Suprapubic skin (tissue), 4 donors: ENCODE measurements at places on chromosomes 7 and 10.
A peak's percentile ranks its signal among the peaks of the same experiment; 100 is the strongest.

GRCh38 chr7:12518920-12519681, 51.4 kb upstream of the SCIN start:
- no peaks in the 10 kb centered on the region for H3K4me1 ChIP-seq
- H3K27me3 ChIP-seq, result no peaks in the 10 kb centered on the region
- H3K36me3 ChIP-seq, result no peaks in the 10 kb centered on the region
- no peak overlapping the region for H3K27ac ChIP-seq
- DNase-seq, result no peak
- H3K4me3 ChIP-seq, result no peak overlapping the region

DNA sequence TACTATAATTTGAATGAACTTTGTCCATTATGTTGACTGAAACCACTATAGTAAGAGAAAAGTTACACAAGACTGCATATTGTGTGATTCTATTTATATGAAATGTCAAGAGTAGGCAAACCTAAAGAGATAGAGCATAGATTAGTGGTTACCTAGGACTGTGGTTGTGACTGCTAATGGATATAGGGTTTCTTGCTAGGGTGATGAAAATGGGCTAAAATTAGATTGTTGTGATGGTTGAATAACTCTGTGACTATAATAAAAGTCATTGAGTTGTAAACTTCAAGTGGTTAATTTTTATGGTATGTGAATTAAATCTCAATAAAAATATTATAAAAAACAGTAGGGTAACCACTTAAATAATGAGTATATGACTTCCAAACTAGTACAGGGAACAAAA, 142.9 kb upstream of the AHR start:
- H3K27me3 ChIP-seq, result no peaks in the 10 kb centered on the region
- no peaks in the 10 kb centered on the region for H3K4me1 ChIP-seq
- no peak overlapping the region for H3K4me3 ChIP-seq
- no peak for DNase-seq

- H3K4me3 ChIP-seq, result no peak overlapping the region
- H3K36me3 ChIP-seq, result no peaks in the 10 kb centered on the region
- H3K27me3 ChIP-seq, result no peaks in the 10 kb centered on the region
- no peak for DNase-seq
- H3K27ac ChIP-seq, result no peak overlapping the region
These were observed 53.9 kb downstream of the PRTFDC1 start for GRCh38 chr10:24898501-24898900.

DNA sequence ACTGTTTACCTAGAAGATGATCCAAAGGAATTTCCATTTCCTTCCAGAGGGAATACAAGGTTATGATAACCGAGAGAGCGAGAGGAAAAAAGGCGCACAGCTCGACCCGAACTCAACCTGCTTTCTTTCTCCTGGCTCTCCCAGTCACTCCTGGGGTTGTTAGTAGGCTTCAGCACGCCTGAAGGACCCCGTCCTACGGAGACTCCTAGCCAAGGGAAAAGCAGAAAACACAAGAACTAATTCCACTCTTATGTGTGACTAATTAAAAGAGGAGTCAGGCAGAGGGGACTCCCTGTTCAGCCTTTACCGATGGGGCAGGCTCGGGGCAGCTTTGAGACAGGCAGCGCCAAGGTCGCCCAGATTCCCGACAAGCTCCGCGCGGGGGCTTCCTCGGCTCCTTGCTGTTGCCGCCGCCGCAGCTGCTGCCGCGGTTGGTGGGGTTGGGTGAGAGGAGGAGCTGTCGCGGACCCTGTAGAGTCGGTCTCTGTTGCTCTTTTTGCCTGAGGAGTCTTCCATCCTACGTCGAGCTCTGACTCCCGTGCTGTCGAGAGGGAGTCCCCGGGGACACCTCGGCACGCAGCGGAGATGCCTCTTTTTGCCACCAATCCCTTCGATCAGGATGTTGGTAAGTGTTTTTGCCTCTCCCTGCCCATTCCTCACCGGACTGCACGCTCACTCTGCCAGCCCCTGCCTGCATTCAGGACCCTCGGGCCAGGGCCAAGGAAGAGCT, at the start of gene STAM:
Gene STAM (plus strand): TSS at position 397 of the 730 bp plus-strand sequence. CDS start 189 bp downstream, at position 586.
- peak within 1 kb of the TSS; percentile 92 for H3K4me3 ChIP-seq
- H3K27ac ChIP-seq, result peak within 1 kb of the TSS; percentile 99
- DNase-seq, result peak; percentile 94
- no peaks in the 10 kb centered on the region for H3K27me3 ChIP-seq
- no peaks in the 10 kb centered on the region for H3K36me3 ChIP-seq

DNA sequence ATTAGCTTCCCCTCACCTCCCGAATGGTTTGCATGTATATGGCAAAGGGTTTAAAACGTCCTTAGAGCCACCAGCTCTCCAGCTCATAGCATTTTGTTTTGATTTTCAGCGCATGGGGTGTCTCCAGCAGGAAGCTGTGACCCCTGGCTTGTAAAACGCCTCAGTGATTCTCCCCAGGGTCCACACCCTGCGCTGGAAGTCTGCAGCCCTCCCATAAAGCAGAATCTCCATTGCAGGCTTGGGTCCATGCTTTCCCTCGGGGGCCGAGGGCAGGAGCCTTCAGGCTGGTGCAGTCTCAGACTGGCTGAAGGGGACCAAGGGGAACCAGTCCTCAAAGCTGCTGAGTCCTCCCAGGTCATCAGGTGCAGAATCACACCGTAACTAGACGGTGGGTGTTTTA, 109.7 kb downstream of the VIPR2 start:
- no peaks in the 10 kb centered on the region for H3K36me3 ChIP-seq
- H3K4me3 ChIP-seq, result no peak overlapping the region
- no peak overlapping the region for H3K27ac ChIP-seq

- no peaks in the 10 kb centered on the region for H3K36me3 ChIP-seq
- H3K4me3 ChIP-seq, result no peak overlapping the region
- no peaks in the 10 kb centered on the region for H3K4me1 ChIP-seq
- no peaks in the 10 kb centered on the region for H3K27me3 ChIP-seq
- DNase-seq, result no peak
These were observed 56.7 kb downstream of the PCLO start for GRCh38 chr7:83105948-83106347.

- peaks cover 5% of the 10 kb centered on the region for H3K4me1 ChIP-seq
- H3K27me3 ChIP-seq, result no peaks in the 10 kb centered on the region
These were observed 72.3 kb downstream of the FAS start for GRCh38 chr10:89062861-89063260.

DNA sequence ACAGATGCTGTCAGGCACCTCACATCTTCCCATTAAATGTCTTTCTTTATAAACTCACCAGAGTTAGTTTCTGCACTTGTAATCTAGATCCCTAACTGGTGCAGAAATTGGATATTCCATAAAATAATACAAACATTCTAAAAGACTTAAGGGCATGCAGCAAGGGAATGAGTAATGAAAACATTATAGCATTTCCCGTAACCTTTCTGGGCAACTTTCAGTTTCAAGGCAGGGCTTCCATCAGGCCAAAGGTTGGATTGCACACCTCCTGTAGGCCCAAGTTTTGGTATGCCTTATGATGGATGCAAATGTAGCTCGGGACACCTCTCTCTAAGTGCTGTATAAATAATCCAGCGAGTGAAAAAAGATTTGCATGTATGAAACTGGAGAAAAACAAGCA, 129.9 kb upstream of the LYZL2 start:
- no peak overlapping the region for H3K27ac ChIP-seq
- DNase-seq, result no peak
- H3K4me3 ChIP-seq, result no peak overlapping the region
- no peaks in the 10 kb centered on the region for H3K36me3 ChIP-seq
- H3K27me3 ChIP-seq, result no peaks in the 10 kb centered on the region
- peaks cover 4% of the 10 kb centered on the region for H3K4me1 ChIP-seq

GRCh38 chr10:12594448-12594944, 245.1 kb downstream of the CAMK1D start:
- no peaks in the 10 kb centered on the region for H3K27me3 ChIP-seq
- H3K4me1 ChIP-seq, result peaks cover 19% of the 10 kb centered on the region
- DNase-seq, result no peak
- no peak overlapping the region for H3K4me3 ChIP-seq

GRCh38 chr7:78702770-78703169, 750.7 kb downstream of the MAGI2 start:
- H3K27me3 ChIP-seq, result no peaks in the 10 kb centered on the region
- no peak overlapping the region for H3K27ac ChIP-seq
- H3K4me1 ChIP-seq, result no peaks in the 10 kb centered on the region
- no peaks in the 10 kb centered on the region for H3K36me3 ChIP-seq
- H3K4me3 ChIP-seq, result no peak overlapping the region

GRCh38 chr7:149885191-149886017, 11.6 kb downstream of the ATP6V0E2 start:
- peaks cover 8% of the 10 kb centered on the region for H3K4me1 ChIP-seq
- H3K27me3 ChIP-seq, result no peaks in the 10 kb centered on the region
- no peak for DNase-seq
- no peak overlapping the region for H3K4me3 ChIP-seq
- H3K36me3 ChIP-seq, result no peaks in the 10 kb centered on the region
- H3K27ac ChIP-seq, result no peak overlapping the region

- no peak for DNase-seq
- H3K4me1 ChIP-seq, result peaks cover 7% of the 10 kb centered on the region
- H3K27ac ChIP-seq, result no peak overlapping the region
- H3K27me3 ChIP-seq, result no peaks in the 10 kb centered on the region
- no peak overlapping the region for H3K4me3 ChIP-seq
These were observed 13.5 kb upstream of the IL6 start for GRCh38 chr7:22713463-22713862.

- H3K27me3 ChIP-seq, result no peaks in the 10 kb centered on the region
- no peaks in the 10 kb centered on the region for H3K36me3 ChIP-seq
- H3K4me1 ChIP-seq, result peaks cover 35% of the 10 kb centered on the region
These were observed 36.5 kb downstream of the DDIT4 start for GRCh38 chr10:72310241-72310633.

GRCh38 chr10:80589726-80590373, 52.1 kb downstream of the SH2D4B start:
- DNase-seq, result peak; percentile 11
- H3K27me3 ChIP-seq, result no peaks in the 10 kb centered on the region
- no peaks in the 10 kb centered on the region for H3K36me3 ChIP-seq

DNA sequence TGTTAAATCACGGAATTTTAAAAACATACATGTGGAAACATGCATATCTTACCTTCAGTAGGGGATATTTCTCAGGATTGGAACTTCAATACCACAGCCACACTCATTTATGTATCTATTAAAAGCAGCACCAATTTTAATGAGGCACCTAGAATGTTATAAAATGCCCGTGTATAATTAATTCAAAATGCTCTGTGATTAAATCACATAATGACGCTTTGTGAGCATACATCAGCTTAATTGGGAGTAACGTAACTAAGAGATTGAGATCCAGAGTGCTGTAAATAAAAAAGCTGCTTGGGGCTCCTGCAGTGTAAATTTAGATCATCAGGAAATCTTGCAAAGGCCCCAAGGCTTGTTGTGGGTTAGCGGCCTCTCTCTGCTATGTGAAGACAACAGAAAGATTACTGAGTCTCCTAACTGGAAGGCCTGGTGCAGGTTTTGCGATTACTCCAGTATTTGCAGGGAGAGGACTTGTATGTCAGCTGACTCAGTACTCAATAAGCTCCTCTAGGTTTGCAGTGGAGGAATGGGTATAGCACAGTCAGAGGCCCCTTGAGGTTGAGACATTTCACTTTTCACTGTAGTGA, 195.5 kb upstream of the PHYHIPL start:
- no peaks in the 10 kb centered on the region for H3K27me3 ChIP-seq
- H3K4me1 ChIP-seq, result no peaks in the 10 kb centered on the region
- no peak for DNase-seq
- no peak overlapping the region for H3K4me3 ChIP-seq

- no peak overlapping the region for H3K4me3 ChIP-seq
- peaks cover 9% of the 10 kb centered on the region for H3K4me1 ChIP-seq
- no peak for DNase-seq
- H3K27ac ChIP-seq, result no peak overlapping the region
These were observed 130.9 kb downstream of the SND1 start for GRCh38 chr7:127782654-127783559.

- H3K27me3 ChIP-seq, result no peaks in the 10 kb centered on the region
- H3K4me3 ChIP-seq, result no peak overlapping the region
- no peaks in the 10 kb centered on the region for H3K4me1 ChIP-seq
- H3K36me3 ChIP-seq, result no peaks in the 10 kb centered on the region
- no peak overlapping the region for H3K27ac ChIP-seq
These were observed 95.0 kb downstream of the WDFY4 start for GRCh38 chr10:48779546-48780152.

DNA sequence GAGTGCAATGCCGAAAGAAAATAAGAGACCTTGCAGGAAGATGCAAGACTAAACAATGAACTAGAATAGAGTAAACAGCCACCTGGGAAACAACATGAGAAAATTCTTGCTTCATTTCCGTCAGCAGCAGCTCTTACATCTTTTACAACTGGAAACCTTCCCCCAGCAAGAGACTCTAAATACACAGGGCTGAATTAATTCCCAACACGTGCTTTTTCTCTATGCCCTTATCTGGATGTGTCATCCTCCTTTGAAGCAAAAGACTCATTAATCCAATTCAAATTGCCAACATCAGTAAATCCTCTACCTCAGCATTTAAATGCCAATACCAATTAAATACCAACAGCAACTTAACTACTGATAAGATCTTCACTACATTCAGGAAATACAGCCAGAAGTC, 99.0 kb upstream of the PDE1C start:
- no peaks in the 10 kb centered on the region for H3K27me3 ChIP-seq
- H3K36me3 ChIP-seq, result no peaks in the 10 kb centered on the region
- H3K4me3 ChIP-seq, result no peak overlapping the region
- H3K4me1 ChIP-seq, result no peaks in the 10 kb centered on the region
- no peak for DNase-seq
- H3K27ac ChIP-seq, result no peak overlapping the region

DNA sequence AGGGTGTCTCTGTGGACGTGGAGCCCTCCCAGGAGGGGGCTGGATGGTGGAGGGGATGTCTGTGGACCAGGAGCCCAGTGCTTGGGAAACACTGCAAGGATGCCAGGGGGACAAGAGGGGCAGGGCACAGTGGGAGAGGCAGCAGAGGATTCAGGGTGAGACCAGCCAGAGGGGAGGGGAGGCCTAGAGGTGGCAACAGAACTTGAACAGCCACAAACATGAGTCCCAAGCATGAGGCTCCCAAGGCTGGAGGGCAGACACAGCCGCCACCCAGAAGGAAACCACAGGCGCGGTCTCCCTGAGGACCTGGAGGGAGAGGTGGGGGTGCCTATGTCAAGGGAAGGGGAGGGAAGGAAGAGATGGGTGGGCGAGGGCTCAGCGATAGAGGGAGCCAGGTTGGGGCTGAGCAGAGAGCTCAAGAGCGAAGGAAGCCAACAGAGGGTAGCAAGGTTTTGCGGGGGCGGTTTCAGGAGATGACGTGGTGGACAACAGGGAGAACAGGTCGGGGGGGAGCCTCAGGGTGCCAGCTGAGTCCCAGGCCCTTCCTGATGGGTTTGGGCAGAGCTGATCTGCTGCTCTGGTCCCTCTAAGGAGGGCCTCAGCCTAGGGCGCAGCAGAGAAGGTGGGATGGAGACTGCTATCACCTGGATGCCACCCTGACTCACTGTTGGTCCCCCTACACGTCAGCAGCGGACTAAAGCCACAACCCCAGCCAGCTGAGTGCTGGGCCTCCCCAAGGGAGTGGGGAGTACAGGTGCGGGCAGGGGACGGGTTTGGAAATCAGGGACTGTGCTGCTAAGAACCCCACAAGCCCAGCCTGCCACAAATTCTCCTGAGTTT, 6.7 kb upstream of the PILRA start:
- no peak overlapping the region for H3K27ac ChIP-seq
- no peak for DNase-seq
- no peaks in the 10 kb centered on the region for H3K27me3 ChIP-seq
- no peaks in the 10 kb centered on the region for H3K4me1 ChIP-seq
- H3K36me3 ChIP-seq, result peaks cover 16% of the 10 kb centered on the region

- H3K27ac ChIP-seq, result no peak overlapping the region
- no peaks in the 10 kb centered on the region for H3K27me3 ChIP-seq
- no peak overlapping the region for H3K4me3 ChIP-seq
- H3K4me1 ChIP-seq, result peaks cover 14% of the 10 kb centered on the region
These were observed 76.3 kb upstream of the MRLN start for GRCh38 chr10:59829601-59830000.
